ENCODE measurements at places on chromosomes 4 and X. TPM values are rescaled to one million over a fixed set of nuclear protein-coding genes. Genes with fewer than 3 reads are reported as not detected.

VCX2 gene
- not detected for total RNA-seq

PNMA3 gene
- total RNA-seq: not detected

ANOS1 gene
- 14.4 TPM for total RNA-seq

RTL9 gene
- 0.21 TPM for total RNA-seq

ZNF732 gene
- total RNA-seq: 0.63 TPM

DCAF8L2 gene
- not detected for total RNA-seq

VSIG1 gene
- total RNA-seq: 0.30 TPM

IL2RG gene
- 5.4 TPM for total RNA-seq

GPR82 gene
- total RNA-seq: 0.30 TPM

CPZ gene
- total RNA-seq: 2.7 TPM

GABRA4 gene
- total RNA-seq: under 0.01 TPM

NDST4 gene
- total RNA-seq: 2.2 TPM

GYPE gene
- total RNA-seq: 0.44 TPM

RIPPLY1 gene
- total RNA-seq: not detected

PASD1 gene
- not detected for total RNA-seq

ELF4 gene
- 8.8 TPM for total RNA-seq

BGN gene
- 25.6 TPM for total RNA-seq

KLHL4 gene
- total RNA-seq: 0.78 TPM

LRIT3 gene
- total RNA-seq: 0.44 TPM

CXCL8 gene
- total RNA-seq: 0.22 TPM

ARMCX5 gene
- 3.6 TPM for total RNA-seq

PCDH11X gene
- total RNA-seq: 0.39 TPM

DAPP1 gene
- 0.42 TPM for total RNA-seq

DIAPH2 gene
- 52.2 TPM for total RNA-seq

TMPRSS11D gene
- not detected for total RNA-seq

GLRB gene
- total RNA-seq: 1.9 TPM

PLA2G12A gene
- total RNA-seq: 23.9 TPM

PNMA6F gene
- not detected for total RNA-seq

PPAT gene
- total RNA-seq: 2.2 TPM

AWAT2 gene
- not detected for total RNA-seq

RHOXF1 gene
- not detected for total RNA-seq

DACH2 gene
- not detected for total RNA-seq

FGFBP2 gene
- 33.0 TPM for total RNA-seq

DCAF4L1 gene
- total RNA-seq: 0.21 TPM

CYTL1 gene
- total RNA-seq: not detected

HMGB3 gene
- 4.5 TPM for total RNA-seq

GLOD5 gene
- not detected for total RNA-seq

SSX2 gene
- total RNA-seq: not detected

UGT2B10 gene
- not detected for total RNA-seq

PABPC4L gene
- total RNA-seq: 1.5 TPM

NLGN3 gene
- total RNA-seq: 10.8 TPM

VEGFC gene
- 14.4 TPM for total RNA-seq

GAB1 gene
- 123 TPM for total RNA-seq

PNCK gene
- 0.63 TPM for total RNA-seq

NIPAL1 gene
- total RNA-seq: 0.87 TPM

RS1 gene
- not detected for total RNA-seq

TRPC3 gene
- total RNA-seq: 0.21 TPM
